ENCODE measurements at places on chromosomes 7 and 10.

- no peak for DNase-seq
Observed at GRCh38 chr10:5561704-5562645, 37.2 kb downstream of the CALML3 start.

DNA sequence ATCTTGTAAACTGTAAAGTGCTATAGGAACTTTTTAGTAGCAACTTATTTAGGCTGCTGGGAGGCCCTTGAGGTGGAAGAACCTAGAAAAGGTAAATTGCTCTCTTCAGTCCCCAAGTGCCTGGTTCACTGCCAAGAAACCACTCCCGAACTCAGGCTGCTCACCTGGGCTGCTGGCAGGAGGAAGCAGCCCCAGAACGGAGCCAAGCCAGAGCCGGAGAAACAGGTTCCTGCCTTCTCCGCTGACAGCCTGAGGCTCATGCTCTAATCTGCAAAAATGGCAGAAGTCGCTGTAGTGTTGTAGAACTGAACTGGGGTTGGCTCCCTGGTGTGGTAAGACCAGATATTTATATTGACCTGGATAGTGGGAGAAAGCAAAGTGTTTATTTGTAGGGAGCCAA, 136.0 kb downstream of the CUL2 start:
- DNase-seq, result peak; percentile 83

DNA sequence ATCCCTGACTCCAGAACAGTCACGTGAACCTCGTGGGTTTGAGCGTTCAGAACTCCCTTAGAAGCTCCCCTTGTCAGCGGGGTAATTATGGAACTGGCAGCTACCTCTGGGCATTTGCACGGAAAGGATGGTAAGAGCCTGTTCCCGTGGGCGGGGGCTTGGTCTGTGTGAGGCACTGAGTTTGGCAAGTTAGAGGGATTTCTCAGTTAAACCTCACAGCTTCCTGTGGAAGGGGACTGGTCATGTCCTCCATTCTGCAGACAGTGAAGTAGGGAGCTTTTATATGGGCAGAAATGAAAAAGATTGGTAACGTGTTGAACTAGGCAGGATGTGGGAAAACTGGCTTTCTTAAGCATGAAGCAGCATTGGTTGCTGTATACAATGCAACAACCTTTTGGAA, 16.0 kb downstream of the PALD1 start:
- no peak for DNase-seq

DNA sequence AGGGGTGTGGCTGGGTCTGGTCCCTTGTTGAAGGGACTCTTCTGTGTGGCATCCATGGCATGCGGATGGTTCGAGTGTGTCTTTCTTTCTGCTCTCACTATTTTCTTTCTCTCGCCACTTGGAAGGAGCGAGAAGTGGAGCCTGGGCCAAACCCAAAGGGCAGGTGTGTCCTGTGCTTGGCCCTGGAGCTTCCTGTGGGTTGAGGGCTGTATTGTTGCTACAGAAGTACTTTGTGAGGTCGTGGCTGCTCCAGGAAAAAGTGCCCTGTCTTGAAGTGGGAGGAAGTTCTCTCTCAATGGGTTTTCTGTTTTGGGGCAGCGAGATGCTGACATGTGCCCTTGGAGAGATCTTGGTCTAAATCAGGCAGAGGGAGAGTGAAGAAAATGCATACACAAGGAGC, 72.0 kb downstream of the DOCK1 start:
- DNase-seq, result no peak

DNA sequence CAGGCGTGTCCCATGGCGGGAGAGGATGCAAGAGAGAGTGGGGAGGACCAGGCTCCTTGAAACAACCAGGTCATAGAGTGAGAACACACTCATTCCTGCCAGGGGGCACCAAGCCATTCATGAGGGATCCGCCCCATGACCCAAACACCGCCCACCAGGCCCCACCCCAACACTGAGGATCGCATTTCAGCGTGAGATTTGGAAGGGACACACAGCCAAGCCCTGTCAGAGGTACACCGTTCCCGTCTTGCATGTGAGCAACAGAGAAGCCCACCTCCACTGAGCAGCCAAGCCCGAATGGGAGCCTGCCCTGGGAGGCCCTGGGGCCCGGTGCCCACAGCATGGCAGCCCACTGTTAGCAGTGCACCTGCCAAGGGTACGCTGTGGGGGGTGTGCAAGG, 7.9 kb upstream of the ARPC1B start:
- DNase-seq, result no peak

DNA sequence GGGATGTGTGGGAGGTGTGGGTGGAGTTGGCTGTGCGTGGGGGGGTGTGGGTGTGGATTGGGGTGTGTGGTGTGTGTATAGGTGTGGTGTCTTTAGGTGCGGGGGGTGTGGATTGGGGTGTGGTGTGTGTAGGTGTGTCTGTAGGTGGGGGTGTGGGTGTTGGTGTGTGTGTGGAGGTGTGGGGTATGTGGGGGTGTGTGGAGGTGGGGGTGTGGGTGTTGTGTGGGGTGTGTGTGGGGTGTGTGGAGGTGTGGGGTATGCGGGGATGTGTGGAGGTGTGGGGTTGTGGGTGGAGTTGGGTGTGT, 33.9 kb downstream of the SPDYE17 start:
- DNase-seq, result no peak

- no peak for DNase-seq
Observed at GRCh38 chr7:47693216-47693615, 111.3 kb upstream of the TNS3 start.

DNA sequence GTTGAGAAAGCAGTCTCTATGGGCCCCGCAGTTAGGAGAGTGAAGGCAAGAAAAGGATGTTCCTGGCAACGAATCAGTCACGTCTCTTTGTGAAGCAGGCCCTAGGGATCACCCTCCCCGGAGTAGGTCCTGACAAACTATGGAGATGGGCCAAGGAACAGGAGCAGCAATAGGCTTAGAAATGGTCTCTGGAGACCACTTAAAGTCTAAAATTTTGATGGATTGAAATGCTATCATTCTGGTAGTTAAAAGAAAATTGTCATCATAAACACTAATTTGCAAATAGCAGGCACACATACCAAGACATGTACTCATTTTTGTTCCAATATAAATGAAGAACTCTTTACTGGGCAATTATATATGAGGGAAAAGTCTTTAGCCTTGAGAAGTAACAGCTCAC, 123.5 kb downstream of the ITGB8 start:
- no peak for DNase-seq

DNA sequence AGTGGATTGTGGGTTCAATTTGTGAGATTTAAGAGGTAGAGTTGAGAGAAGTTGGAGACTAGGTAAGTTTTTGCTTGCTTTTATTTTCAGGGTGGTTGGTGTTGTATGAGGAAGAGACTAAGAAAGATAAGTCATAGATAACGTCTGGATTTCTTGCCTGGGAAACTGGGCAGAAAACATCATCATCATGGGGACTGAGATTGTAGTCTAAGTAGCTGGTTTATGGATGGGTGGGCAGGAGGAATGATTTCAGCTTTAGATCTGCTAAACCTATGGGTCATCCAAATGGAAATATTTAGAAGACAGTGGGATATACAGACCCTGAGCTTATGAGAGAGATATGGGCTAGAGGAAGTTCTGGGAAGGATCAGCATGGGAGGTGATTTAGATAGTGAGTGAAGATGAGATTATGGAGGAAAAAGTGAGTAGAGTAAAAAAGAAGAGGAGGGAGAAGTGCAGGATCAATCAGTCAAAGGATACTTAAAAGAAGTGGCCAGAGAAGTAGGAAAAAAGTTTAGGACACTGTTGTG, 169.8 kb downstream of the WNT2 start:
- no peak for DNase-seq

DNA sequence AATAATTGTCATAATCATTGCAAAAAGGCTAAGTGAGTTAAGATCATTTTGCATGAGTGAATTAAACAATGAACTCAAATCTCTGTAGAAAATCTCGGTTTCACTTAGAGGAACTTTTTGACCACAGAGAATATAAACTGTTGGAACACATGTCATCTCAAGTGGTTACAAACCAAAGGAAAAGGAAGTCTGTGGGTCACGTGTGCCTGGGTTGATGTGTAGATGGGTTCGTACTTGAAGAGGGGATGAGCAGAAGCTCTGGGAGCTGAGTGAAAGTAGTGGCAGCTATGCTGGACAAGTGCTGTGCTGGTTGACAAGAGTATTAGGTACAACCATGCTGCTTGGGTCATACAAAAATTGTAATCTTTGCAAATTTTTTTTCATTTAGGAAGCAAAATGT, 35.0 kb downstream of the GLRX3 start:
- no peak for DNase-seq

DNA sequence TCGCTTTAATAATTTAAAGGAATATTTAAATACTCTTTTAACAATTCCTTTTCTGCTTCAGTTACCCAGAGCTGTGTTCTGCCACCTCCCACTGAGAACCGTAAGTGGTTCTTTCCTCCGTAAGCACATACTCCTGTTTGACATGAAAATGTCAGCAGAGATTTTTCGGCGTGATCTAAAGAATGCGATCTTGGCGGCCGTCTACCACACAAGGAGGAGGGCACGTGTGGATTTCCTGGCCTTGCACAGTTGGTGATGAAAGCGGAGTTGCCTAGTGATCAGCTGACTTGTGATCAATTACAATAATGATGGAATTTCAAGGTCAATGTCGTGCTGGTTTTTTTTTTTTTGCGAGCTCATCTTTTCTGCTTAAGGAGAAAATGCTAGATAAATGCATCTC, 35.6 kb upstream of the INSIG1 start:
- no peak for DNase-seq

- DNase-seq, result no peak
Observed at GRCh38 chr7:48452218-48452617, 281.0 kb downstream of the ABCA13 start.

GRCh38 chr7:41630741-41631140, 72.1 kb downstream of the INHBA start:
- no peak for DNase-seq

DNA sequence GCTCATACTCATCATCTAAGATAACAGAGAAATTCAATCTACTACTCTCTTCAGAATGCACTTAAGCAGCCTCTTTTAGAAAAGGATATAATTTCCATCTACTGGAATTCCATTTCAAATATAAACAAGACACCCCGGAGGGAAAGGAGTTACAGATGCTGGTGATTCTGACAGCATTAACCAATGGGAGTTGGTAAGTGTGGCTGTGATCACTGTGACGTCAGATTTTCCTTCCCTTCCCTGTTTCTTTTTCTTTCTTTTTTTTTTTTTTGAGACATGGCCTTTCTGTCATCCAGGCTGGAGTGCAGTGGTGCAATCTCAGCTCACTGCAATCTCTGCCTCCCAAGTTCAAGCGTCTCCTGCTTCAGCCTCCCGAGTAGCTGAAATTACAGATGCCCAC, 106.6 kb downstream of the ACTR3B start:
- DNase-seq, result no peak

- peak; percentile 41 for DNase-seq
Observed at GRCh38 chr7:43553999-43554398, 28.9 kb upstream of the STK17A start.

DNA sequence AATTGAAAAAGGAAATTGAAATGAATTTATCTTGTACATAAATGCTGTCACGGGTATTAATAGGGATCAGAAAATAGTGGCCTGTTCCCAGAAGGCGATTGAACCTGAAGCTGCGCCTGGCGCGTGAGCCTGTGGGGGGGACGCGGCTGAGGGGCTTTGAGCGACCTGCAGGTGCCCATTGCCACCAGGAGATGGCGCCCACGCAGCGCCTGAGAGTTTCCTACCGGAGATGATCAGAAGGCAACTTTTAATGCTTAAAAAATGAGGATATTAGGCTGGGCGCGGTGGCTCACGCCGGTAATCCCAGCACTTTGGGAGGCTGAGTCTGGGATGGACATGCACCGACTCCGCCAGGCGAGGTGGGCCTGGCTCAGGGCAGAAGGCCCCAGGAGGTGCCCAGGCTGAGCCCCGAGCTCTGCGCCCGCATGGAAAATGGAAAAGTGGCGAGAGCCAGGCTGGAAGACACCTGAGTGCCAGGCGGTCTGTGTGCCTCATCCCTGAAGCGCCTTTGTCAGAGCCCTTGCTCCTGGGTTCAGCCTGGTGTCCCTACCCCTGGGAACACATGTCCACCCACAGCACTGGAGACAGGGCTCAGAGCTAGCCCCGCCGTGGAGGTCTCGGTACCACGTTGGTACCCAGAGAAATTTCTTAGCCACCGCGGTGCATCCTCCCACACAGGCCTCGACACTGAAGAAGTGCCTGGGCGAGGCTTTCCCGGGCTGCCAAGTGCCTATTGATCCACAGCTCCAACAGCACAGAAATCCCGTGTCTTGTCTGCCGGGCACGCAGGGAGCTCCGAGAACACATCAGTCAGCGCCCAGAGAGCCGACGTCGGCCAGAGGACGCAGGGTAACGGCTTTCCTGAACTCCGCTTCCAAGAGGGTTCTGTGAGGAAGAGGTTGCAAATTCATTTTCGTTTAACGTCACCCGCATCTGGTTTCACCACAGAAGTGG, 117.4 kb downstream of the INPP5A start:
- DNase-seq, result peak; percentile 68

DNA sequence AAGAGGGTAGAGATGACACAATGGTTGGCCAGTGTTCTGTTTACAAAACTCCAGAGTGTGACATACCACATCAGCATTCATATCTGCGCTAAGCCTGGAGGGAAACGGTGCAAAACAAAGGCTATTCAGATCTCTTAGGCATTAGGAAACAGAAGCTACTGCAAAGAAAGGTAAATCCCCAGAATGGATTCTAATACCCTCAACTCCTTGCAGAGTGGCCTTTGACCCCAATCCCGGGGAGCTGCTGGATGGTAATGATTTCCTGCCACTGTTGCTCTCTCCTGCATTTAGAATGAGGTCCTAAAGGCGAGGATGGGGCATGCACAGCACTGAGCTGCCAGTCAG, 65.2 kb downstream of the AOAH start:
- DNase-seq, result peak; percentile 70

DNA sequence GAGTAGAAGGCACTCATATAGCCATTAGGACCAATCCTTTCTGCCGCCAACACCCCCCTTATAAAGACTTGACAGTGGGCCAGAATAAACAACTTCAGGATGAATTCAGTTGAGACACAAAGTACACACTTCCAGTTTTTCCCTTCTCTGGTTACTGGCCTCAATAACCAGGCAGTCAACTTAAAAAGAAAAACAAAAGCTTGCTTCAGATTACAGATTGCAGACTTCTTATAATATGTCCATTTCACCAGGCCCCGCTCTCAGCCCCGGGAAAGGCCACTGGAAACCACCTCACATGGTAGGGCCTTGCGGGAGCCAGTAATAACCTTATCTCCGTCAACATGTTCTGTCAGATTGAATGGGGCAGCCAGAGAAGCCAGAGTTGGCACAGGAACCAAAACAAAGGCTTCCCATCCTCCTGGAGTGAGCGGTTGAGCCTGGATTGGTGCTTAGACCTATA, 108.8 kb downstream of the EGFR start:
- DNase-seq, result peak; percentile 73

DNA sequence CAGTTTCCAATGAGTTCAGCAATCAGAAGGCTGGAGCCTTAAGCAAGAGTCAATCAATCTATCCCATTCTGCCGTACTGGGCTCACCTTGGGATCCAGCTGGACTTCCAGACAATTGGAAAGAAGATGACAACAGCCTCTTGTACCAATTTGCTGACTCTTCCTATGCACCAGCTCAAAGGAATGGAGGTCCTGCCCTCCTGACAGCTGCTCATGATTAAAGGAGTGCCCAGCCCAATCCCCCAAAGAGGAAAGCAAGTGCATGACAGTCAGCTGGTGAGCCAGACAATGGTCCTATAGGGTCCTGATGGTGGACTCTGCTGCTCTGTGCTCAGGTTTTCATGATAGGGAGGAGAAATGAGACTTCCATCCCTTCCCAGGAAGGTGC, 25.1 kb downstream of the VSTM4 start:
- DNase-seq, result no peak

- DNase-seq, result peak; percentile 16
Observed at GRCh38 chr7:47573758-47574481, 8.0 kb downstream of the TNS3 start.

All from DMS53 (cell line).